ENCODE measurements at places on chromosomes 6 and 20.

DNA sequence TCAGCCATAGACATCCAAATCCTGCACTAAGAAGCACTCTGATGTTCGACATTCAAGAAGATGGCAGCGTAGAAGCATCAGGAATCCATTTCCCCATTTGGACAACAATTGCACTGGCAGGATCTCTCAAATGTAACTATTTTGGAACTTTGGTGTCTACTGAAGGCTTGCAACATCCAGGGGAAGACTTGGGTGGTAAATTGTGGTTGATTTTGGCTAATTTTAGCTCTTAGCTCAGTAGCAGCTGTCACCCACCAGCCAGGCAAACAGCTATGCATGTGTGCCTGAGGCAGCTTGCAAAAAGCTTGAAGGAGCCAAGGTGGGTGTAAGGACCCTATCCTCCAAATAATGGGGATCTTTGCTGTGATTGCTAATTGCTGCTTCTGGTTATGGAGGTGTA, 35.1 kb upstream of the PPP1R3G start:
- no peak for DNase-seq

DNA sequence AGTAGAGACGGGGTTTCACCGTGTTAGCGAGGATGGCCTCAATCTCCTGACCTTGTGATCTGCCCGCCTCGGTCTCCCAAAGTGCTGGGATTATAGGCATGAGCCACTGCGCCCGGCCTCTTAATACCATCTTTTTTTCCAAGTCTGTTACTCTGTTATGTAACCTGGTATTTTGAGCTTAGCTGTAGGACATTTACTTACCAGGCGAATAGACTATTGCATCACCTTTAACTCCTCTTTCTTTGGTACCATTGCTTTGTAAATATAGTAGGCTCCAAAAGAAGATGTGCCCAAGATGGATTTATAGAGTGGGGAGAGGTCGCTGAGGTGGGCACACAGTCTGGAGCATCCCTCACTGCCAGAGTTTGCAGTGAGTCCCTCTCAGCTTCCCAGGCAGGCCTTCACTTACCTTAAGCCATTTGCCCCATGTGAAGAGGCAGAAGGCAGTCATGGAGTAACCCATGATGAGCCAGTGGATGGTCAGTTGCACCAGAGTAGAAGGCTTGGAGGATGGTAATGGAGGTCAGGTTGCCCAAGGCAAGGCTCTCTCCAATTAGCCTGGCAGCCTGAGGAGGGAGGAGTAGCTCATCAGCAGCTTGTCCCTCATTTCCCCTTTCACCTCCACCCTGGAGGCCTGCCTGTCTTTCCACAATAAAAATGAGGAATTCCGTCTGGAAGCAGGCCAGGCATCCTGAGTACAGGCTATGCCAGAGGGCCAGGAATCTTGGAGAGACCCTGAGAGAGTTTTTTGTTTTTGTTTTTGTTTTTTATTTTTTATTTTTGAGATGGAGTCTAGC, 9.7 kb downstream of the TIAM2 start:
- no peak for DNase-seq

DNA sequence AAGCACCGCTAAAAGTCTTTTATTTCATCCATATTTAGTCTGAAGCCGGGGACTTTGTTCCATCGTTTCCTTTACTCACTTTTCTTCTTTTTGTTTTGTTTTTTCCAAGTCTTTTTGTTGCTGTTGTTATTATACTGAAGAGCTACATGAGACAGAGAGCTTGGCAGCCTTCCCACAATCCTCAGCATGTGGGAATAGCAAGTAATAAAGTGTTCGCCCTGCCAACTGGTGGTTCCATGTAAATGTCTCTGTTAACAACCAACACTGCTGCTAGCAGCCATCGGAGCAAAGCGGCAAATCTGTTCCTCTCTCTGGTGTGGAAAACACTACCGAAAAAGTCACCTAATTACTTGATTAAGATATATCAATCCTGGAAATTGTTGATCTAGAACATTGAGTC, 437.8 kb upstream of the ID4 start:
- peak; percentile 42 for DNase-seq

- no peak for DNase-seq
Observed at GRCh38 chr6:127319686-127320085, 23.7 kb downstream of the ECHDC1 start.

GRCh38 chr20:62208061-62208794, 11.8 kb downstream of the HRH3 start:
- no peak for DNase-seq

DNA sequence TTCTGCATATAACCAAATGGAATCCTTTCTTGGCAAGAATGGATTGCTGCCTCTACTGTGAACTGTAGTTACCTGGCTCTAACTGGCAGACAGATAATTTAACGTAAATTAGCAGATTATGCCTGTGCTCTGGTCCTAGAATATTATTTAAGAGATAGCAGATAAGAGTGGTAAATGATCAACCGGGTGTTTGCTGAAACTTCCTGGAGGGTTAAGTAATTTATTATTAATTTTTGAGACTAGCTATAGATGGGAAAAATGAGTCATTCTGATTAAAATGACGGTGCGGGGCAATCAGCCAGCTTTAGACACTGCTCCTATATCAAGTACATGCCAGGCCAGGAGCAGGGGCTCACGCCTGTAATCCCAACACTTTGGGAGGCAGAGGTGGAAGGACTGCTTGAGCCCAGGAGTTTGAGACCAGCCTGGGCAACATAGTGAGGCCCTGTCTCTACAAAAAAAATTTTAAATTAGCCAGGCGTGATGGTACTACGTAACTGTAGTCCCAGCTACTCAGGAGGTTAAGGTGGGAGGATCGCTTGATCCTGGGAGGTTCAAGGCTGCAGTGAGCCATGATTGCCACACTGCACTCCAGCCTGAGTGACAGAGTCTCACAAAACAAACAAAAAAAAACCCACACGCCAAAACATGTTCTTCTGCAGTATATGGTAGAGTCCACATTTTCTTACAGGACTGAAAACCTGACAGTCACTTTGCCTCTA, 22.6 kb downstream of the B4GALT5 start:
- DNase-seq, result no peak
